ENCODE measurements at places on chromosomes 1 and 21. TPM values are rescaled to one million over a fixed set of nuclear protein-coding genes. Genes with fewer than 3 reads are reported as not detected.
A peak's percentile ranks its signal among the peaks of the same experiment; 100 is the strongest.

GRCh38 chr1:202452508-202452907 lies 104.0 kb downstream of the PPP1R12B start:
- peaks cover 22% of the 10 kb centered on the region for H3K36me3 ChIP-seq
- no peak overlapping the region for H3K27ac ChIP-seq

SPRR2A gene
- total RNA-seq = not detected

- peaks cover 2% of the 10 kb centered on the region for H3K36me3 ChIP-seq
- no peak overlapping the region for H3K27ac ChIP-seq
- no peak overlapping the region for H3K4me3 ChIP-seq
- H3K27me3 ChIP-seq = peaks cover 69% of the 10 kb centered on the region
These were observed 16.2 kb downstream of the RHOU start for GRCh38 chr1:228751360-228752098.

GRCh38 chr1:150015651-150016131 lies 5.2 kb upstream of the OTUD7B start:
- no peaks in the 10 kb centered on the region for H3K36me3 ChIP-seq
- H3K4me3 ChIP-seq = no peak overlapping the region
- no peaks in the 10 kb centered on the region for H3K27me3 ChIP-seq
- no peak for DNase-seq
- H3K4me1 ChIP-seq = peaks cover 14% of the 10 kb centered on the region

DNA sequence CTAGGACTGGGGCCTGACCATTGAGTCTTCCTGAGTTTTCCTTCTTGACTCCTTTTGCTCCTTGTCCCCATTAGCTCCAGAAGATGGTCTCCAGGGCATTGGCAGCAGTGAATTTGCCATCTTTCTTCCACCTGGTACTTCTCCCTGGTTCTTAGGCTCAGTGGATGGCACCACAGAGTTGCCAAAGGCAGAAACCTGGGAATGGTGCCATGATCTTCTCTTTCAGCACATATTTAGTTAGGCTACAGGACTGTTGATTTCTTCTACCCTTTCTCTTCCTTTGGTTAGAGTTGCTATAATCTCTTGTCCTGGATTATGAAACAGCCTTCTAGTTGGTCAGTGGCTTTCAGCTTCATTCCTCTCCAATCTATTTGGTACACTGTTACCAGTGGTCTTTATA lies 6.2 kb downstream of the ZBTB40 start:
- H3K4me3 ChIP-seq = no peak overlapping the region
- H3K36me3 ChIP-seq = peaks cover 3% of the 10 kb centered on the region
- DNase-seq = no peak
- no peaks in the 10 kb centered on the region for H3K27me3 ChIP-seq

DNA sequence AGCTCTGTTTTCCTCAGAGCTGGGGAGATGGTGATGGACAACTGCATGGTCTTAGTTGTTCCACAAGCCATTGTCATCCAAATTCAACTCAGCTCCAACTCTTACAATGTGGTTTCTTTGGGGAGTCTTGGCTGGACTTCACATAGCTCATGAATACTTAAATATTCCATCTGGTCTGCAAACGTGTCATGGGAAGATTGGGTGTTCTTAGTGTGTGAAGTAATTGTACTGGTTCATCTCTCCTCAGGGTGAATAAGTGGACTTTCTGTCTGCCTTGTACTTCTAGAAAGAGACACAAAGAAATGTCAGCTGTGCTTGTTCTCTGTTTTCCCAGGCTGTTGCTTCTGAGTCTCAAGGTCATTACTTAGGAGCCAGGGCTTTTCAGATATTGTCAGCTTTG lies 106.6 kb downstream of the VPS13D start:
- no peak for DNase-seq
- no peak overlapping the region for H3K4me3 ChIP-seq
- peaks cover 23% of the 10 kb centered on the region for H3K4me1 ChIP-seq
- peaks cover 49% of the 10 kb centered on the region for H3K36me3 ChIP-seq
- H3K27me3 ChIP-seq = no peaks in the 10 kb centered on the region

KCNJ9 gene
- total RNA-seq = not detected

DNA sequence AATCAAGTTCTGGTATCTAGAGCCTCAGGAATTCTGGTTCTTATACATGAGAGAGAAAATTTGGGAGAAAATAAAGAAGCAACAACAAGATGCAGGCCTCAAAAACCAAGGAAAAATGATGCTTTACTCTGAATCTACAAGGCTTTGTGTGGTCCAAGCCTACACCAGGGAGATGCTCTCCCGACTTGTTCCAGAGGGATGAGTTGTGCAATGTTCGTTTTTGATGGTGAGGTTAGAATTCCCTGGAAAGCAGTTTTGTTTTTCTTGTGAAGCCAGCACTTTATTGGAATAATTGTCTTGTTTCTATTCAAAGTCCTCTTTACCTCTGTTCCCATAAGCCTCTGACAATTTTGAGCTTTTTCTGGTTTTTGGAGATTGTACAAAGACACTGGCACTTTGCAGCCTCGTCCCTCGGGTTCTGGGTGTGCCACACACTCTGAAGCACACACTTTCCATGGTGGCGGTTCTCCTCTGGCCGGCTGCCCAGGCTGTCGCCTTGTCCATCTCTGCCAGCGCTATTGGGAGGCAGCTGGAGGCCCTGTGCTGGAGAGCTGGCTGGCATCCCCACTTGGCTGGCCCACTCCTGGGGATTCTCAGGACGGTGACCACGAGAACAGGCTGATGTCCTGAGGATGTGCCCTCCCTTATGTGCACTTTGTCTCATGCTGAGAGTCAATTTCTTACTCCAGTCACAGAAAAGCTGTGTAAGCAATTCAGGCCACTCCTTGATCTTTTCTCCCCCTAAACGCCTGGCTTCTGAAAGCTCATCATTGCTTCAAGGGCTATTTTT lies 70.2 kb downstream of the EDEM3 start:
- peaks cover 12% of the 10 kb centered on the region for H3K36me3 ChIP-seq
- no peaks in the 10 kb centered on the region for H3K27me3 ChIP-seq
- DNase-seq = no peak
- peaks cover 11% of the 10 kb centered on the region for H3K4me1 ChIP-seq
- H3K4me3 ChIP-seq = no peak overlapping the region

DNA sequence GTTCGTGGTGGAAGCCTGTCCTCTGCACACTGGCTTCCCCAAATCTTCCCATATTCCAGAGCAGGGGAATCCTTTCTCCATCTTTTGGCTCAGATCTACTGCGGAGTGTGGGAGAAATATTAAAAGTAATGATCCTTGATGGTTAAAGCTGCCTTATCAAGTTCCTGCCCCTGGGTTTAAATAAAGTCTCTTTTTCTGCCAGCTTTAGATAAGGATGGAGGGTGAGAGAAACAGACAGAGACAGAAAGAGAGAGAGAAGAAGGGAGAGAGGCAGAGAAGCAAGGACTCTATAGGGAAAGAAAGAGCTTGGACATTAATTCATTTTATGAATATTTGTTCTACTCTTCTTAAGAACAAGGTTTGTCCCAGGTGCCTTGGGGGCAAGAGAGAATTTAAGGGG lies 98.0 kb downstream of the KCNJ15 start:
- no peak overlapping the region for H3K27ac ChIP-seq
- DNase-seq = no peak
- H3K36me3 ChIP-seq = no peaks in the 10 kb centered on the region

LRRC53 gene
- not detected for total RNA-seq

DNA sequence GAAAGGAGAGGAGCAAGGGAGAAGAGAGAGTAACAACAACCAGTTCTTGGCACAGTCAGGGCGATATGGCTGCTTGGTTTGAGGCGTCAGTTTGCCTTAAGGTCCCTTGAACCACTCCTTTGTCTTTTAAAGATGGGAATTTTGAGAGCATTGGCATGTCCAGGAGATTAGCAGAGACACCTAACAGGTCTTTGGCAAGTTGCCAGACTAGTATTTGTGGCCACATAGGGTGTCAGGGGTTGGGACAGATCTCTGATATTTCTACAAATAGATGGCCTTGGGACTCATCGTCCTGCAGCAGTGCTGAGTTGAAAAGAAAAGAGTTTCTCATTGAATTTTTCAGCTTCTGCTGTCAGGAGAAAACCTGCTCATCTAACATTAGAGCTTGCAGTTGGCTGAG lies 55.3 kb upstream of the KCND3 start:
- H3K4me3 ChIP-seq = no peak overlapping the region
- H3K4me1 ChIP-seq = no peaks in the 10 kb centered on the region
- no peaks in the 10 kb centered on the region for H3K27me3 ChIP-seq
- H3K36me3 ChIP-seq = no peaks in the 10 kb centered on the region
- DNase-seq = no peak
- H3K27ac ChIP-seq = no peak overlapping the region

RASAL2 gene
- total RNA-seq = 34.2 TPM

DNA sequence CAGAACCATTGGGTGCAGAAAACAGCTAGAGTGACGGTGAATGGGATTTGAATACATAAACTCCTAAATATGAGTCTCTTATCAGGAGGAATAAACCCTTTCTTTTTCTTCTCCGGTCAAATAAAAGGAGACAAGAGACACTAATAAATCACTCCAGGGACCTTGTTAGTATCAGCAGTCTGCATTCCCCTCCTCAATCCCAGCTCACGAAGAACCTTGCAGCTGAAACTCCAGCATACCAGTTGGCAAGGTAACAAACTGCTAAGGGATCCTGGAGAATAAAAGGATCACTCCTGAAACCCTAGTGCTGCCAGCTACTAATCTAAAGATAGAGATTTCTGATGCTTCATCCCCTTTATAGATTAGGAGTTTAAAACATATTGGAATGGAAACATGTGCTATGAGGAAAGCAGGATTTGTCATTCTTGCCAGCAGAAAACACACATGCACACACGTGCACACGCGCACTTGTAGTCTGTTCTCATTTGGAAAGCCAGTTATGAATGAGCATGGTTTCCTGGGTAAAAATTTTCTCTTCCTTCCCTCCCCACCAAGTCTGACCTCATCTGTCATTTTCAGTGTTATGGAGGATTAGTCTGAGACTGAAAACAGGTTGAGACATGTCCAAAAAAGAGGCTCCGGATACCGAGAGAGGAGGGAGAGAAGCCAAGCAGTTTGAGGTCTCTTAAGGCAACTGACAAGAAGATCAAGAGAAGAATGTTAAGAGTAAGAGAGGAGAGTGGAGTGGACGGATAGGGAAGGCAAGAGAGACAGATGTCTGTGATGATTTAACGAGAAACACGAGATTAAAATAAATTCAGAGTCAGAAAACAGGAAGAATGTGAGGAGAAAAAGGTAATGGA lies 10.9 kb downstream of the IER5 start:
- DNase-seq = no peak
- H3K27me3 ChIP-seq = no peaks in the 10 kb centered on the region
- H3K4me1 ChIP-seq = peaks cover 98% of the 10 kb centered on the region
- H3K4me3 ChIP-seq = no peak overlapping the region
- peak overlapping the region; percentile 73 for H3K27ac ChIP-seq
- H3K36me3 ChIP-seq = no peaks in the 10 kb centered on the region

- peak within 1 kb of the TSS; percentile 85 for H3K4me3 ChIP-seq
- DNase-seq = peak; percentile 98
- H3K4me1 ChIP-seq = peaks cover 23% of the 10 kb centered on the region
- no peaks in the 10 kb centered on the region for H3K27me3 ChIP-seq
- H3K36me3 ChIP-seq = peaks cover 14% of the 10 kb centered on the region
- peak within 1 kb of the TSS; percentile 87 for H3K27ac ChIP-seq
These were observed at the start of gene ZBTB17 for GRCh38 chr1:15975805-15976680. ZBTB17 (minus strand) TSS chr1:15976101; CDS start chr1:15948495, 27,606 bp downstream.

DNA sequence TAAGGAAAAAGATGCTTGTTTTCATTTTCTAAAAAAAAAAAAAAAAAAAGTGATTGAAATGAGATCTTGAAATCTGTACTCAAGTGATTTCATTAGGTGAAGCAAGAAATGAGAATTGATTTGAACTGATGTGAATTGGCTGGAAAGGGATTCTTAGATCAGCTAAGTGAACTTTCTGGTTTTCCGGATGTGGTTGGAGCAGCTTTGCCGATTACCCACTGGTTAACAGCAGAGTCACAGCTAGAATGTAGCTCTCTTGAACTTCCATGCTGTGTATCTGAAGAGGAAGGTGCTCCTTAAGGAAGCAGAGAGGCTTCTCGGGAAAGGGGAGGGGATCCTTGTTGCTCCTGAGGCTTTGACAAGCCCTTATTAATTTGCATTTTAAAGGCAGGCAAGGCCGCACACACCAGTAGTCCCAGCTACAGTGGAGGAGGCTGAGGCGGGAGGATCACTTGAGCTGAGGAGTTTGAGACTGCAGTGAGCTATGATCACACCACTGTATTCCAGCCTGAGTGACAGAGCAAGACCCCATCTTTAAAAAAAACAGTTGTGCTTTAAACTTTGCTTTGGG lies 28.7 kb upstream of the PWP2 start:
- H3K36me3 ChIP-seq = peaks cover 57% of the 10 kb centered on the region
- no peak overlapping the region for H3K27ac ChIP-seq
- no peaks in the 10 kb centered on the region for H3K27me3 ChIP-seq
- H3K4me3 ChIP-seq = no peak overlapping the region
- no peak for DNase-seq
- H3K4me1 ChIP-seq = no peaks in the 10 kb centered on the region

GRCh38 chr1:241641773-241642592 lies 1.8 kb upstream of the CHML start:
- peak overlapping the region; percentile 83 for H3K27ac ChIP-seq
- H3K36me3 ChIP-seq = no peaks in the 10 kb centered on the region
- no peak overlapping the region for H3K4me3 ChIP-seq
- H3K4me1 ChIP-seq = peaks cover 38% of the 10 kb centered on the region

RHBDL2 gene
- not detected for total RNA-seq

DNA sequence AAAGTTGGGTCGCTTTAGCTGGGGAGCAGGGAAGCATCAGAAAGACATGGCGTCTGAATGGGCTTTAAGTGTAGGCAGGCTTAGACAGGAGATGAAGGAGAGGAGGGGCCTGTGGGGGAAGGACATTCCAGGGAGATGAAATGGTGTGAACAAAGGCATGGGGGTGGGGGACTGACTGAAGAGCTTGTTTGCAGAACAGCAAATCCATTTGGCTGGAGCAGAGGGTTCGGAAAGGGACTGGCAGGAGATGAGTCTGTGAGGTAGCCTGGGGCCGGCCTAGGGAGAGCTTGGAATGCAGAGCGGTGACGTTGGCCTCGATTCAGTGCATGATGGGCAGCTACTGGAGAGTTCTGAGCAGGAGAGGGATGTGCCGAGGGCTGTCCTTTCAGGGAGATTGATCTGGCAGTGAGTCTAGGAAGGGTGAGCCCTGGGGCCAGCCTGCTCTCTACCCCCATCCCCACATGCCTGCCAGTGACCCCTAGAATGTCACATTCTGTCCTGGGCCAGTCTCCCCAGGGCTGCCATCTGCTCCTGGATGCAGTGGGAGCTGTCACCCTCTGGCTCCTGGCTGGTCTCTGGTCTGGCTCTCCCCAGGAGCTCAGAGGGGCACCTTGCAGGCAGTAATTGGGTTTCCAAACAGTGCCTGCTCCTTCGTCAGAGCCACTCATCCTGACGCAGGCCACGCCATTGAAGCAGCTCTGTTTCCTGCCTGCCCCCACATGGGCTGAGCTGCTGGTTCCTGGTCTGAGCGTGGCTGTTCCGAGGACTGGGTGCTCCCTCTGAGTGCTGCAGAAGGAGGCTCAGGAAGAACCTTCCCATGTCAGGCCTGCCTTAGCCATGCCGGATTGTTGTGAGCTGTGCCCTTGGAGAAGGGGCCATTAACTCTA lies 22.3 kb upstream of the TMEM222 start:
- peak; percentile 95 for DNase-seq
- peak overlapping the region; percentile 9 for H3K4me3 ChIP-seq
- H3K4me1 ChIP-seq = peaks cover 46% of the 10 kb centered on the region
- H3K27ac ChIP-seq = peak overlapping the region; percentile 97
- no peaks in the 10 kb centered on the region for H3K27me3 ChIP-seq

ROR1 gene
- 21.8 TPM for total RNA-seq

All from osteocyte (in vitro differentiated cells).